ENCODE measurements at places on chromosomes 11 and 22.
A peak's percentile ranks its signal among the peaks of the same experiment; 100 is the strongest.

- DNase-seq = no peak
Observed at GRCh38 chr11:9211322-9211721, 53.8 kb downstream of the DENND5A start.

DNA sequence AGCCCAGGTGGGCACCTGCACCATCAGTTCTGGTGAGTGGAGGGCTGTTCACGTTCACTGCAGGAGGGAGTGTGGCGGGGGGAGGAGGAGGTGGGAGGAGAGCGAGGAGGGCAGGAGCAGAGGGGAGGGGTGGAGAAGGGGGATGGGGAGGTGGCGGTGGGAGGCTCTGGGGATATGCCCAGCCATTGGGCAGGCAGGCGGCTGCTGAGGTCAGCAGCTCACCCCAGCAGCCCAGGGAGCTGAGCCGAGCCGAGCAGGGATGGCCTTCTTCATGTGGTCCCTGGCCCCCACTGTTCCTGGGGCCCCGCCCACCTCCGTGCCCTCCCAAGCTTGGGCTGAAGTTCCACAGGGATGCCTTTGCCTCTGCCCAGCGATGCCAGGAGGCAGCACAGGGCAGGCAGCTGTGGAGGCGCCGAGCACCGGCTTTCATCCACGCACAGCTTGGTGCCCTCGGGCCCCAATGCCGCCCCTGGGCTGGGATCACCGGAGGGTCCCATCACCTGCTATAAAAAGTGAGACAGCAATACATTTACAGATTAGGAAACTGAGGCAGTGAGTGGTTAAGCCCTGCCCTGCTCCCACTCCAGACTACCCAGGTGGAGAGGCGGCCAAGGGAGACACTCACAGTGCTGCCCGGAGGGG lies 21.6 kb downstream of the RTN4R start:
- no peak for DNase-seq

DNA sequence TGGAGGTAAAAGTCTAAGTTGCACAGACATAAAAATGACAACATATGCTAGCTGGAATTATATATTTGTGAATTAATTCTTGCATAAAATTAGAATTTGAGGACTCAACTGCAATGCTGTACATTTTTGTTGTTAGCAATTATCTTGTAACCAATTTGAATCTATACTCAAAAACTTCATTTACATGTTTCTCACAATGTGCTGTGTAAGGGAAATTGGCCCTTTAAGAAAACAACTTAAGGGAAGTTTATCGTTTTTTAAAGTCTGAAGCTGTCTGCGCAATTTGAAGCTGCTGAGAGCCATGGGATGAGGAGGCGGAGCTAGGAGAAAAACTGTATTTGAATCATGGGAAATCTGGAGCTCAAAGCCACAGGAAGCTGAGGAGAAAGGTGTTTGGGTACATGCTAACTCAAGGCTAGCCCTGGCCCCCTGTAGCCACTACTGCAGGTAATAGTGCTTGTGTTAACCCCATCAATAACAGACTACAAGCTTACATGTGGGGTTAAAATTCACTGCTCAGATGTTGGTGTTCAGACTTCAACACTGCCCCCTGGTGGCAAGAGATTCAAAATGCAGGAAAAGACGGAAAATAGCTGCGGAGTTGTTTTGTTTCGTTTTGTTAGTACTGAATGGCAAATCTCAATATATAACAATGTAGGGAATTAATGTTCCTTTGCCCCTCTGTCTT lies 126.1 kb downstream of the BRD1 start:
- DNase-seq = peak; percentile 3

DNA sequence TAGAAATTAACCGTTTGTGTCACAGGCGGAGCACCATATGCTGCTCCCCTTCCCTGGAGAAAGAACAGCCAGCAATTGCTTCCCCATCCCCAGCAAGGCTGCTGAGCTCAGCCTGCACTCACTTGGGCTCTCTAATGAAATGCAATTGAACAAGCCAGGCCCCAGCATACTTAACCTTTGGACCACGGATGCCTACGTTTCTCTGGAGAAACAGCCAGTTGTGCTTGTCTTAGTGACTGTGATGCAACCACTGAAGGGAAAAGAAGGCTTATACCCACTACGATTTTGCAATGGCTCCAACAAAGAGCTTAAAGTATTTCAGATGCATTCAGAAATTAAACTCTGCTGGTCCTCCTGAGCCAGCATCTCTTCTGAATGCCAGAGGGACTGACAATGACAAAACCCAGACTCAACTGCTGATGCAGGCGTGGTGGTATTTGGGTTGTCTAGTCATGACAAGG lies 51.3 kb upstream of the SESN3 start:
- no peak for DNase-seq

GRCh38 chr22:42937164-42937843 lies 77.6 kb downstream of the PACSIN2 start:
- DNase-seq = peak; percentile 18

DNA sequence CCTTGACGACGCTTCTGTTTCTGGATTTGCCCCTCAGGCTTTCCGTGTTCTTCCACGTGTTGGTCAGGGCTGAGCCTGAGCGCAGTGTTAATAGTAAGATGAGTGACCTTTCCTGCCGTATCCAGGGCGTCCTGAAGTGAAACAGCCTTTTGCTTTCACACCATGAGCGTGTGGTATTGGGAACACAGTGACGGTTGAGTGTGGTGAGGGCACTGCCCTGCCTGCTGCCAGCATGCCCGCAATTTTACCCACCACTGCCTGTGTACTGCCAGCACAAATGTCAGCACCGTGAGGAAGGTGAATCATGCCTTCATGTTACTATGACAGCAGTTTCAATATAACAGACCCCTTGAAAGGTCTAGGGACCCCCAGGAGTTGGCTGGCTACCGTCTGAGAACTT lies 217.1 kb downstream of the TBC1D22A start:
- DNase-seq = no peak

GRCh38 chr22:24271386-24271854 lies 789 bp downstream of the SPECC1L start:
- DNase-seq = no peak

- no peak for DNase-seq
Observed at GRCh38 chr22:25853501-25854284, 111.7 kb downstream of the MYO18B start.

DNA sequence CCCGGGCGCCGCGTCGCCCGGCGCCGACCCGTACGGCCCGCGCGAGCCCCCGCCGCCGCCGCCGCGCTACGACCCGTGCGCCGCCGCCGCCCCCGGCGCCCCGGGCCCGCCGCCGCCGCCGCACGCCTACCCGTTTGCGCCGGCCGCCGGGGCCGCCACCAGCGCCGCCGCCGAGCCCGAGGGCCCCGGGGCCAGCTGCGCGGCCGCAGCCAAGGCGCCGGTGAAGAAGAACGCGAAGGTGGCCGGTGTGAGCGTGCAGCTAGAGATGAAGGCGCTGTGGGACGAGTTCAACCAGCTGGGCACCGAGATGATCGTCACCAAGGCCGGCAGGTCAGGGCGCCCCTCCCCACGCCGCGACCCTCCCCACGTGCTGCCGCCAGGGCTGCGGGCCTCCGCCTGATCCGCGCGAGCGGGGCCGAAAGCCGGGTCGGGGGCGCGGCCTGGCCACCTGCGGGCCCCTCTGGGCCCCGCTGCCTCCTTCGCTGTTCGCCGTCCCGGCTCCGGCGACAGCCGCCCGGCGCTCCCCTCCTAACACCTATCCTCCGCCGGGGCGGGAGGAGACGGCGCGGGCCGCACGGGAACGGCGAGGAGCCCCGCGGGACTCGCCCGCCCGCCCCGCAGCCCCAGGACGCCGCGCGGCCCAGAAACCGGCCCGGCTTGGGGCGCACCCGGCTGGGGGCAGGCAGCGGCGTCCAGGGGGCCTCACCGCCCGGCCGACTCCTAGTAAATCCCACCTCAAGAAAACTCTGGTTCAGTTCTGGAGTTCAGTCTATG lies 560 bp downstream of the TBX1 start:
- no peak for DNase-seq

DNA sequence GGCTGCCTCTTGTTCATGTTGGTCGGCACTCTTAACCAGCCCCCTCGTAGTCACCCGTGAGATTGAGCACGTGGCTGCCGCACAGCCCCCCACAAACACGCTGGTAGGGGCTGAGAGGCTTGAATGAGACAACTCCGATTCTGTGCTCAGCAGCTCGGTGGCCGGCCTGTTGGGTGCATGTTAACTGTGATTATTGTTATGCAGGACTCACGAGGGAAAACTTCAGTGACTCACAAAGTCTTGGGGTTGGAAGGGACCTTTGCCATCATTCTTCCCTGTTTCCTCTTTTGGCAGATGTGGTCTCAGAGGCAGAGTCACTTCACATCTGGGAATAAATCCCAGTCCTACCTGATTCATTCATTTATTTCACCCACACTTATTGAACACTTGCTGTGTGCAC lies 75.2 kb downstream of the ADAMTS15 start:
- DNase-seq = no peak

GRCh38 chr11:75035256-75035655 lies 46.5 kb downstream of the NEU3 start:
- no peak for DNase-seq

DNA sequence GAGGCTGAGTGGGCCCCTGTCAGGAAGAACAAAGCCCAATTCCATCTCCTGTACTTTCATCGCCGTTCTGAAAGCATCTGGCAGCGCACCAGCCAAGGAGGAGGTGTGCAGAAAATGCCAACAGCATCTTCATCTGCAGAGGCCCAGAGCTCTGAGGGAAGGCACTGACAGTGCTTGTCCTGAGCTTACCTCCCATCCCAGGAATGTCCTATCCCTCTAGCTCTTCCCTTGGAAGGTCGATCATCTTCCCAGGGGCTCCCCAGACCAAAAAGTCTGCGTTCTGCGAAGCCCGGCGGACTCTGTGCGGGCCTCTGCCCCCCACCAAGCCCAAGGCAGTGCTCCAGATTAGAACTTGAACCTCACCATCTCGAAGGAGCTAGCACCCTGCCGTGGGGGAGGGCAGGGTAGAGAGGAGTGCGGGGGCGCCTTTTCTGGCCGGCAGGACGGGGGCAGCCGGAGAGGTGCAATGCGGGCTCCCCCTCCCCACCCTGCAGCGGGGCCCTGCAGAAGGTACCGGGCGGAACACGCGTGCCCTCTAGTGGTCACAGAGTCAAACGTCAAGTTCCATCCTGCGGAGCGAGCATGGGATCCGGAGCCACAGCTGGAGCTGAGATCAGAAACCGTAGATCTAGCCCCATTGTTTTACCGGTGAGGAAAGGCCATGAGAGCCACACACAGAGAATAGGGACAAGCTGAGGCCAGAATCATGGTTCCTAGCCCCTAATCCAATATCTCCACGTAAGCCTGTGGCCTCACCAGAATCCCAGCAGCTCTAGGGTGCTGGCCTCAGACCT lies 5.0 kb downstream of the SCN2B start:
- DNase-seq = peak; percentile 72

DNA sequence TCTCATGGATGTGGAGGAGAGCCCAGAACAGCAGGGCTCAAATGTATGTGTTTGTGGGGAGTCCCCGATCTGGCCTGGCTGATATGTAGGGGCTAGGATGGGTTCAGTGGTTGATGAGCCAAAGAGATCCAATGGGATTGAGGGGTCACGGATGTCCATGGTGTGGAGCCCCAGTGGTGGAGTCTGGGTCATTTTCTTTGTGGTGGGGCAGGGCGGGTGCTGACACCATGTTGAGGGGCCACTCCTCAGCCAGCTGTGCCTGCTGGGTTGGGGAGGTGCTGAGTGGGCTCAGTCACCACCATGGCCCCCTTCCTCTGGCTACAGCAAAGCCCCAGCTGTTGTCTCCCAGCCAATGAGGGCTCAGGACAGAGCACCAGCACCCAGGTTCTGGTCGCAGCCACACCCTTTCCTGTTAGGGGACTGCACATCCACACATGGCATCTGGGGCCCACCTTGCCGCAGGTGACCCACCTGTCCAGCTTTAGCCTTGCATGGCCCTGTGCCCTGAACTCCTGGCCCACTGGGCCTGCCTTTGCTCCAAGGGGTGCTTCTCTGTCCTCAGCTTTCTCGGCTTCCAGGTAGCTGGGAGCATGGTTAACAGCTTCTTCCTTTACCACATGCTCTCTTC lies 3.2 kb upstream of the GNAZ start:
- DNase-seq = no peak

- DNase-seq = no peak
Observed at GRCh38 chr11:79437981-79438630, 2.7 kb downstream of the TENM4 start.

GRCh38 chr11:102046841-102047240 lies 396 bp upstream of the CFAP300 start:
- no peak for DNase-seq

GRCh38 chr11:127063241-127063640 lies 62.7 kb upstream of the KIRREL3 start:
- DNase-seq = no peak

- no peak for DNase-seq
Observed at GRCh38 chr11:59206635-59207034, 6.1 kb downstream of the MPEG1 start.

- no peak for DNase-seq
Observed at GRCh38 chr22:19885841-19886592, 31.3 kb upstream of the GNB1L start.

DNA sequence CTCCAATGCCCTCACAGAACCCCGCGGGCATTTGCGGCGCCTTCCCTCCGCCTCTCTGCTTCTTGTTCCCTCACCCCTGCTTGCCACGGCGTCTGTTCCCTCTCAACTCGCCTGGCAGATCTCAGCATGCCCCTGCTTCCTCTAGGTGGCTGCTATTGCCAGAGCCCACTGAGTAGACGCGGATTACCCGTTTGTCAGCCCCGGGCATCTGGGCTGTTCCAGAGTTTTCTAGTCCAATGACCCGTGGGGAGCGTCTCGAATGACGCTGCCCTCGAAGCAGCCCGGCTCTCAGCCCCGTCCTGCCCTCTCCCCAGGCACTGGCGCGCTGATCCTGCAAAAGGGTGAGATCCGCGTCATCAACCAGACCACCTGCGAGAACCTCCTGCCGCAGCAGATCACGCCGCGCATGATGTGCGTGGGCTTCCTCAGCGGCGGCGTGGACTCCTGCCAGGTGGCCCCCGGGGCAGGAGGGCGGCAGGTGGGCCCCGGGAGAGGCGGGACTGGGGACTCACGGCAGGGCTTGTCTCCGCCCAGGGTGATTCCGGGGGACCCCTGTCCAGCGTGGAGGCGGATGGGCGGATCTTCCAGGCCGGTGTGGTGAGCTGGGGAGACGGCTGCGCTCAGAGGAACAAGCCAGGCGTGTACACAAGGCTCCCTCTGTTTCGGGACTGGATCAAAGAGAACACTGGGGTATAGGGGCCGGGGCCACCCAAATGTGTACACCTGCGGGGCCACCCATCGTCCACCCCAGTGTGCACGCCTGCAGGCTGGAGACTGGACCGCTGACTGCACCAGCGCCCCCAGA lies 49.7 kb downstream of the ST14 start:
- peak; percentile 8 for DNase-seq
